ENCODE measurements at places on chromosomes 5 and 9.

- no peak for DNase-seq
Observed at GRCh38 chr5:1212881-1213280, 11.5 kb downstream of the SLC6A19 start.

DNA sequence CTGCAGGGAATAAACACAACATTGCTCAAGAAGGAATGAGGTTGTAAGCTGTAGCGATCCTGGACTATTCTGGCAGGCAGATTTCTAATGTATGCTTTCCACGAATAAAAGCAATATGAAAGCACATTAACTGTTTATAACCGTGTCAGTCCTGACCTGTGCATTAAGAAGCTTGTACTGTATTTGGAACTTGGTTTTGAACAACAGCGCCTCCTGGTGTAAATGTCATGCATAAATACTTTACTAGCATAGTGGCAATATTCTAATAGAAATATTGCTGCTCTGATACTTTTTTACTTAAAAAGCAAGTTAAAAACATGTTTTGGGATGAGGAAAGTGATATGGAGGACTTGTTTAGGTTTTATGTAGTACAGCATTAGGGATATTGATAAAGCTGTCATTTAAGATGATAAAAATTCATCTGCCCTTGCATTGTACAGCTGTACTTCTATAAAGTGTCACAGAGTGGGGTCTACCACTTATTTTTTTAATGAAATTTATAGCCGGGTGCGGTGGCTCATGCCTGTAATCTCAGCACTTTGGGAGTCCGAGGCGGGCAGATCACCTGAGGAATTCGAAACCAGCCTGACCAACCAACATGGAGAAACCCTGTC lies 70.7 kb upstream of the GNE start:
- peak; percentile 84 for DNase-seq

DNA sequence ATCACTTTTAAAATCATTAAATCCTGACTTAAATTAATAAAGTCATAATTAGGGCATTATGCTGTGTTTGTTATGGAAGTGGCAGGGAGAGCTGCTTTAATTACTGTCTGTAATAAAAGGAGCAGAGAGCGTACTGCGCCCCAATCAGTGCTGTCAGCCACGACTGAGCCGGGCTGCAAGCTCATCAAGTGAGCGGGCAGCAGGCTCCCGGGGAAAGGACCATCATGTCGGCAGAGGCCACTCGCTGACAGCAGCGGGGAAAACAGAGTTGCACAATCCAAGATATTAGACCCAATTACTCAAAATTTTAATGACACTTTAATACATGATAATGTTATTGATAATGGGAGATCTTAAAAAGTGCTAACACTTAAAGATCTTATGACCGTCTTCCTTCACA lies 181.6 kb downstream of the AP3B1 start:
- no peak for DNase-seq

GRCh38 chr9:134548185-134548584 lies 93.4 kb upstream of the COL5A1 start:
- no peak for DNase-seq

- DNase-seq = no peak
Observed at GRCh38 chr5:102049517-102049916, 246.6 kb downstream of the SLCO4C1 start.

- DNase-seq = no peak
Observed at GRCh38 chr5:137486707-137487106, 12.4 kb downstream of the SPOCK1 start.
